Breast epithelium (tissue), 4 donors: ENCODE measurements at places on chromosomes 4 and X. TPM values are rescaled to one million over a fixed set of nuclear protein-coding genes. Genes with fewer than 3 reads are reported as not detected.

Gene BEX4
- 21.9 TPM for total RNA-seq

Gene ARMCX1
- total RNA-seq: 36.9 TPM

Gene USP26
- total RNA-seq: not detected

Gene USP51
- total RNA-seq: 0.66 TPM

GRCh38 chr4:11223311-11223710 is 205.4 kb downstream of the HS3ST1 start:
- H3K27me3 ChIP-seq: no peaks in the 10 kb centered on the region
- no peaks in the 10 kb centered on the region for H3K4me1 ChIP-seq
- H3K4me3 ChIP-seq: no peak overlapping the region
- no peak for DNase-seq

- no peak overlapping the region for H3K4me3 ChIP-seq
- H3K27me3 ChIP-seq: no peaks in the 10 kb centered on the region
- H3K4me1 ChIP-seq: peaks cover 5% of the 10 kb centered on the region
- H3K27ac ChIP-seq: peak overlapping the region; percentile 81
These were observed 162.8 kb upstream of the PRDX4 start for GRCh38 chrX:23504540-23504884.

DNA sequence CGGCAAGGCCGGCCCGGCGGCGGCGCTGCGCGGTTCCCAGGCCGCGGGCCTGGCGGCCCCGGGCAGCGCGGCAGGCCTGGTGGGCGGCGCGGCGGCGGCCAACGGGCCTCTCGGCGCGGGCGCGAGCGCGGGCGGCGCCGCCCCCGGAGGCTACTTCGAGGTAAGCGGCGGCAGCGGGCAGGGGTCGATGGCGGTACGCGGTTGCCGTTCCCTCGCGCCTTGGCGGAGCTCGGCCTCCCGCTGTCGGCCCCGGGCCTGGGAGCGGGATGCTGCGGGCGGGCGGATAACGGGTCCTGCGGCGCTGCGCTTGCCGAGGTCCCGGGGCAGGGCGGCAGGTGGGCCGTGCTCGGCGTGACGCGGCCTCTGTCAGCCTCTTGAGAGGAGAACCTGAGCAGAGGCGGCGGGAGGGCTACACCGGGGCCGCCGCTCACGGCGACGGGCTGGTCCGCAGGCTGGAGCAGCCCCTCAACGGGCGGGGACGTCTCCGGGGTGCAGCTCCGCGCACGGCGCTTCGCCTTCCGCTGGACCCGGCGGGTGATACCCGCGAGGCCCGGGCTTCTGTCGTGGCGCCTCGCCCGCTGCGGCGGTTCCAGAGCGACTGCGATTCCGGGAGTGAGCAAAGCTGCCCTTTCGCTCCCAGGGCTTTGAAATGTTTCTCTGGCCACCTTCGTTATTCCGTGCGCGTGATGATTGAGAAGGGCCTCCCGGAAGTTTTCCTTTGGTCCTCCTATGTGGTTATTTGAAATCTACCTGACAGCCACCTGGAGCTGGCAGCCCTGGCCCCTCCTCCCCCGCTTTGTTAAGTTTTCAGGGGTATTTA is 774 bp downstream of the FAM193A start:
- peak; percentile 24 for DNase-seq
- H3K36me3 ChIP-seq: no peaks in the 10 kb centered on the region
- H3K27ac ChIP-seq: peak overlapping the region; percentile 99
- no peaks in the 10 kb centered on the region for H3K4me1 ChIP-seq
- peak overlapping the region; percentile 70 for H3K4me3 ChIP-seq
